M059J (cell line): ENCODE measurements at places on chromosomes 13 and 19. TPM values are rescaled to one million over a fixed set of nuclear protein-coding genes. Genes with fewer than 3 reads are reported as not detected.

The VSTM2B gene
- total RNA-seq: not detected in 2 replicates

DNA sequence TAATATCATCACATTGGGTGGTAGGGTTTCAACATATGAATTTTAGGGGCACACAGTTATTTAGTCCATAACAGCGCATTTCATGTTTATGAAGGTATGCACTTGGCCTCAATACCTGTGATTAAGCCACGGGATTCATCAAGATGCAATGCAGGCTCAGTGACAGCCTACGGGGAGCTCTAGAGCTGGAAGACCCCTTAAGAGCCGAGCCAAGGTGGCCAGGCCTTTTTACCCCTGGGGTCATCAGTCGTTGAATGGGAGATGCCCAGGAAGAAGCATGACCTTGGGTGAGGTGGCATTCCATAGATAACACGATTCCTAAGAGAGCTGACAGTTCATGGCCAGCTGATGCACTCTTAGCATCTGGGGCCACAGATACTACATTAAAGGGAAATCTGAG is 380.0 kb downstream of the ZNF536 start:
- DNase-seq: no peak

The SELENOV gene
- total RNA-seq: not detected in 2 replicates

DNA sequence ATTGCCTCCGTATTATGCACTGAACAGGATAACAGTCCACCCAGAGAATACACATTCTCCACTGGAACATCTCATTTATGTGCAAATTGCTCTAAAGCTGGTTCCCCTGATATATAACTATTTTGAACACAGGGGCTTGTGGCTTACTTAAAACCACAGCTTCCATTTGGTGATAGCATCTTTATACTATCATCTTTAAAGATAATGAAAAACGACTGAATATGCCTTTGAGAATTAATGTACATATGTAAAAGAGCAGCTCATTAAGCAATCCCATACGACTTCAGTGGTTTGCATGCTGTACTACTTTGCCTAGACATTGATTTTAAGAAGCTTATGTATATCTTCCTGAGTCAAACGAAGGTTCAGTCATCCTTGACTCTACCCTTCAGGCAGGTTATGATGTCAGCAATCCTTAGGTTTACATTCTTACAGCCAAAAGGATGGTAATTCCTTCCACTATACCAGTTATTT is 40.8 kb downstream of the BRD4 start:
- no peak for DNase-seq

DNA sequence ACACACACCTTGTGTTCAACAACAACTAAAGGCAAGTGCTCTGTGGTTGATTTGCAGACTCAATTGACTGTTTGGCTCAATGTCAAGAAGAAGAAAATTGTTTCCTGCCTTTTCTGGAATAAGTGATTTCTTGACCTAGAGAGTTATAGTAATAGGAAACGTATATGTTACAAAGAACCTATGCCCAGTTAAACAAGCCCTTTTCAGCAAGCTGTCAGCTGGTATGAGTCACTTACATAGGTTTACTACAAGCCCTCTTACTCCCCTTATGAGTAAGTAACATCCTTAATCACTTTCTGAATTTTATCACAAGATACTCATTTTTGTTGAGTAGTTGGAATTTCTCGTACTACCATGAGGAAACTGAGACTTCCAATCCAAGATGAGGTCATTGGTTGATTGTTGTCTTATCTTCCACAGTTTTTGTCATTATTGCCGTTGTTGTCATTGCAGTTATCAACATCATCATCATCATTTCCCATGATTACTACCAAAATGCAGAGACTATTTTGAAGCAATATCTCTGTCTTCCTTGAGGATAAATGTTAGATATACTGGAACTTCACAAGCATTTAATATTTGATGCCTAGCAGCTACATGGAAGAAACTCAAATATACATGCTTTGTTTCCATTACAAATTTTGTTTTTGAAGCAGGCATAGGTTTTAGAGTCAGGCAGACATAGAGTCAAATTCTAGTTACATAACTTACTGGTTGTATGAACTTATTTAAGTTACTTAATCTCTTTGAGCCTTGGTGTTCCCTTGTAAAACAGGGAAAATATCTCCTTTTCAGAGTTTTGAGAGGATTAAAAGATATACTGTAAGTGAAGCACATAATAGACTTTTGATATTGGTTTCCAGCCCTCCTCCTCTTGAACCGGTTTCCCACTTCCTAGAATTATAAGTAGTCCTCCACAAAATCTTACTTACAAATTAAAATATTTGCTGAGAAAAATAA is 106.0 kb downstream of the RAP2A start:
- no peak for DNase-seq

DNA sequence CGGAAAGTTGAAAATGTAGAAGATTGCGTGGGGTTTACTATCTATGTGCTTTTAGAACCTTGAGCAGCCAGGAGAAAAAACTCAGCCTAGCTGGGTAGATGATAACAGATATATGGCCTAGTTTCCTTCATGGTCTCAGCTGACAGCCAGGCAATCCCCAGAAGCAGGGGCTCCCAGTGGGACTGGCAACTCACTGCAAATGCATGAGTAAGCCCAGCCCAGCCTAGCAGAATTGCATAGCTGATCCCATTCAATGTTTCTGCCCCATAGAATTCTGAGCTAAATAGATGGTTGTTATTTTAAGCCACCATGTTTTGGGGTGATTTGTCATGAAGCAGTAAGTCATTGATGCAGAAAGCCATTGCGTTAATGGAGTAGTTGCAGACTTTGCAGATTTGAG is 108.5 kb downstream of the ERCC5 start:
- no peak for DNase-seq

GRCh38 chr19:49786376-49786820 is 19.6 kb downstream of the AP2A1 start:
- peak; percentile 38 for DNase-seq

GRCh38 chr13:28128926-28129325 is 9.4 kb upstream of the PAN3 start:
- no peak for DNase-seq

The SOX1 gene
- not detected in 2 replicates for total RNA-seq

The CERS1 gene
- total RNA-seq: 0.98 and 1.1 TPM in 2 replicates

- peak; percentile 45 for DNase-seq
These were observed 84.8 kb downstream of the SIPA1L3 start for GRCh38 chr19:37991841-37992248.

GRCh38 chr13:41648314-41648935 is 191.1 kb downstream of the RGCC start:
- peak; percentile 77 for DNase-seq

DNA sequence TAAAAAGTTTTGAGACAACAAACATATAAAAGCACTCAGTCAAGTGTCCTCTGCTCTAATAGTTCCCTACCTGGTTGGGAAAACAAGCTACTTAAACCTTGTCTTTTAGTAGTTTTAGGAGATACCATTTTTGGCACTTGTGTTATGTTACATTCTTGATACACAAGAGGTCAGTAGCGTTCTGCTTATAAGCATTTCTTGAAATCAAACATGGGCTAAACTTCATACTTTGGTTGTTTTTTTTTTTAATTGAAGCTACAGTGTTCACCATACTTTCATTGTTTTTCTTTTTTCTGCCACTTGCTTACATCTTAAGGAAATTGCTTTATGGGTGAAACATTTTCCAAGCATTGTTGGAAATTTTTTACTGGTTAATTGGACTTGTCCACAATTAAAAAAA is 12.9 kb downstream of the NHLRC3 start:
- peak; percentile 42 for DNase-seq

GRCh38 chr13:78241278-78241919 is 322.8 kb upstream of the EDNRB start:
- peak; percentile 21 for DNase-seq

- no peak for DNase-seq
These were observed 472.2 kb downstream of the TDRD3 start for GRCh38 chr13:60869225-60869624.

The ZNF837 gene
- 0.34 and 3.4 TPM in 2 replicates for total RNA-seq

DNA sequence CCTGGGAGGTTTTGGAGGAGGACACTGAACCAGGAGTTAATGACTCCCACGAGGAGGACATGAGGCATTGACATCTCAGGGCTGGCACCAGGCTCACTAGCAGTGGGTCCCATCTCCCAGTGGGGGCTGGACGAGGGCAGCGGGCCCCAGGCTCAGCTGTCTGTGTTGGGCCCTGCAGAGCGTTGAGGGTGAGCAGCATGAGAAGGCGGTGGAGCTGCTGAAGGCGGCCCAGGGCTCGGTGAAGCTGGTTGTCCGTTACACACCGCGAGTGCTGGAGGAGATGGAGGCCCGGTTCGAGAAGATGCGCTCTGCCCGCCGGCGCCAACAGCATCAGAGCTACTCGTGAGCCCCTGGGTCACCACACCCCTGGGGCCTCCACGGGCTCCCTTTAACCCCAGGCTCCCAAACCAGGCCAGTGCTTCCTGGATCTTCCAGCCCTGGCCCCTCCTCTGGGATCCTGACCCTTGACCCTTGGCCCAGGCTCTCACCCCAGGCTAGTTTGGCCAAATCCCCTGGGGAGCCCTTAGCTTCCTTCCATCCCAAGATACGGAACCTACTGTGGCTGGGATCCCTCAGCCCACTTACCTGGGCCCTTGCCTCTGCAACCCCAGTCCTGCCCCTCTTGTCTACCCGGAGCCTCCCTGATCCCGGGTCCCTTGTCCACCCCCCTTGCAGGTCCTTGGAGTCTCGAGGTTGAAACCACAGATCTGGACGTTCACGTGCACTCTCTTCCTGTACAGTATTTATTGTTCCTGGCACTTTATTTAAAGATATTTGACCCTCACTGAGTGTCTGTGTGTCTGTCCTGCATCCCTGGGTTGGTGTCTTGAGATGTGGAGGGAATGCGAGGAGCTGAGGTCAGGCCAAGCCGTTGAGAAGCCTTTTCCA is 1.0 kb downstream of the C19orf73 start:
- no peak for DNase-seq

The LGI4 gene
- total RNA-seq: not detected in 2 replicates

- DNase-seq: no peak
These were observed 2.6 kb upstream of the CLEC4G start for GRCh38 chr19:7734220-7735203.

The PLK5 gene
- not detected in 2 replicates for total RNA-seq

DNA sequence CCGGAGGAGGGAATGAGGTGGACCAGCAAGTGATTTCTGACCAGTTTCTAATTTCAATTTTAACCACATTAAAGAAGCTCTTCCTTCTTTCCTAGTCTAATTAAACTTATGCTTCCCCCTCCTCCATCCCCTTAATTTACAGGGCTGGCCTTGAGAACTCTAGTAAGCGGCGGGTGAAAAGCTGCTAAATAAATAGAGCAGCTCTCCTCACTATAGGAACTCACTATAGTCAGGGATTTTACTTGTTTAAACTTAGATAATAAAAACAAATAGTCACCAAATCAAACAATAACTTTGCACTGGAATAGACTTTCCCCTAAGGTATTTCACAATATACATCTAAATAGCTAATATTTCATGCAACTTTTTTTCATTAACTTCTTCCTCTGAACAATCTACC is 1838.2 kb upstream of the PRR20A start:
- DNase-seq: no peak

The NXNL1 gene
- total RNA-seq: not detected in 2 replicates

DNA sequence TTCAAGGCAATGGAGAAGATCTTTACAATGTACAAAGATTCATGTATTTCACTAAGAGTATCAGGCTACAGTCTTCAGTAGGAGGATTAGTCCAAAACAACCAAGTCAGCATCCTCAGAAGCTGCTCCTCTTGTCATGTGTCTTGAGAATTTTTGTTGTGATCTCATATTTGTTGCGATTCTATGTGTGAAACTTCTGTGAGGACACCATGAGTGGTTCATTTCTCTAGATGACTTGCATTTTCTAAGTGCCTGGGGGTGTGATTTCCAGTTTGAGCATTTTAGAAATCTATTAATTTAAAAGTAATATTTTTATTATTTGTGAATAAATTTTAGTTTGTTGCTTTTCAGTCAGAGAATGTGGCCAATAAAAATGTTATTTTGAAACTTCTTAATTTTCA is 94.5 kb downstream of the RAP2A start:
- no peak for DNase-seq

DNA sequence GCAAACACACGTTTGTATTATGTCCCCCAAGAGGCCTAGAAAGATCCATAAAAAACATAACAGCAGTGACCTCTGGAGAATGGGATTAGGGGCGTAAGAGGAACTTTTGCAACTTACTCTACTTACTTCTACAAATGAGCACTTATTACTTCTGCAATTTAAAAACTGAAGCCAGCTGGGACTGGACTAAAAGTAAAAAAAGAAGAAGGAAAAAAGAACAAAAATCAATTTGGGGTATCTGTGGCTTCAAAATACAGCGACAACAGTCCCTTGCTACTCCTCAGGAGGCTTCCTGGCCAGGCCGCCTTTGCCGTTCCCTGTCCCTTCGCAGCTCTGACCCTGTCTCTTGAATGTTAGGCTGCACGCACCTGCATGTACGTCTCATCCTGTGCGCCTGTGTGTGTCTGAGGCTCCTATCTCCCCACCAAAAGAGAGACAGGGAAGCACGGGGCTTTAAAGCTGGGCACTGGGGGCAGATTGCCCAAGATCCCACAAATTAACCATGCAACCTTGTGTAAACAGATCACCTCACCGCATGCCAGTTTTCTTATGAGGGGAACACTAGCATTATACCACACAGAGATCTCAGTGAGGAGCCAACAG is 12.1 kb upstream of the FKRP start:
- DNase-seq: peak; percentile 29

DNA sequence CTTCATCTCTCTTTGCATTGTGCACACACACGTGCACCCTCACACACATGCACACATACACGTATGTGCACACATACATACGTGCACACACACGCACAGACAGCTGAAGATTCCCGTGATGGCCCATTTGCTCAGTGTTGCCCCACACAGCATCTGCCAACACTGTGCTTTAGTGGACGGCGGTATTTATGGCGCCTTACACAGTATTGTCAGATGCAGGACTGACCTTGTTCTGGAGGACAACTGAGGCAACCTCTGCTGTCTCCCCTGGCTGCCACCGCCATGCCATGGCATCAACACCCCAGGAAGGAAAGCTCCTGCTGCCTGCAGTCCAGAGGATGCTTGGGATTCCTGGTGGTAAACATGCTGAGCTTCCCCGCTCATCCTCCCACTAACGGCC is 316.4 kb downstream of the TEX29 start:
- DNase-seq: no peak

GRCh38 chr19:16737911-16738310 is 18.3 kb downstream of the NWD1 start:
- no peak for DNase-seq

DNA sequence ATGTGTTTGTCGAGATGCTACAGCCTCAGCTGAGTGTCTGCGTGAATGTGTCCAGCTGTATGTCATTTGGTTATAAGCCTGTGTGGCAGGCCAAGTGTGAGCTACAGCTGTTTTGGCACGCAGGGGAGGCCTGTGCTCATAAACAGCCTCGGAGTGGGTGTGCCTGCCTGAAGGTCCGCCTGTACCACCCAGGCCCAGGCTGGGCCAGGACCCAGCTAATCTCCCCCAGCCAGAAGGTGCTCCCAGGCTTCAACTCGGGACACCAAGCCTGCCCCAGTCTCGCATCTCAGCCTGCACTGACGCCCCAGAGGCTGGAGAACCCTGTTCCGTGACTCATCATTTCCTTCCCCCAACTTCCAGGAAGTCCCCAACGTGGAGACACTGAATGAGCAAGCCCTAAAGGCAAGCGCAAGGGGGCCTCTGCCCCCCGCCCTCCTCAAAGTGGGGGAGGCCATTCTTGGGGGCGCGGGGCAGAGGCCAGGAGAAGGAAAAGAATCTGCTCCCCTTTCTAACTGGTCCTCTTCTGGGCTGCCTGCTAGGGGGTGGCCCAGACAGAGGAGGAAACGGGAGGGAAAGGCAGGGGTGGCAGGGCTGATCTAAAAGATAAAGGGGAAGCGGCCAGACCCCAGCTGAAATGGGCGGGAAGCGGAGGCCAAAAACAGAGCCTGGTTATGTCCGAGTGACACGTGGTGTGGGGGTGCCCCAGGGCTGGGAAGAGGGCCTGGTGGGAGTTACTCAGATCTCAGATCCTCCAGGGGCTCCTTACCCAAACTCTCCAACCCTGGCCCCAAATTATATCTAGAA is 2.0 kb downstream of the SLC1A5 start:
- DNase-seq: peak; percentile 94
